ENCODE measurements at places on chromosomes 12 and 14.

GRCh38 chr14:70027785-70028428 lies 148.7 kb downstream of the SMOC1 start:
- peak; percentile 65 for DNase-seq

DNA sequence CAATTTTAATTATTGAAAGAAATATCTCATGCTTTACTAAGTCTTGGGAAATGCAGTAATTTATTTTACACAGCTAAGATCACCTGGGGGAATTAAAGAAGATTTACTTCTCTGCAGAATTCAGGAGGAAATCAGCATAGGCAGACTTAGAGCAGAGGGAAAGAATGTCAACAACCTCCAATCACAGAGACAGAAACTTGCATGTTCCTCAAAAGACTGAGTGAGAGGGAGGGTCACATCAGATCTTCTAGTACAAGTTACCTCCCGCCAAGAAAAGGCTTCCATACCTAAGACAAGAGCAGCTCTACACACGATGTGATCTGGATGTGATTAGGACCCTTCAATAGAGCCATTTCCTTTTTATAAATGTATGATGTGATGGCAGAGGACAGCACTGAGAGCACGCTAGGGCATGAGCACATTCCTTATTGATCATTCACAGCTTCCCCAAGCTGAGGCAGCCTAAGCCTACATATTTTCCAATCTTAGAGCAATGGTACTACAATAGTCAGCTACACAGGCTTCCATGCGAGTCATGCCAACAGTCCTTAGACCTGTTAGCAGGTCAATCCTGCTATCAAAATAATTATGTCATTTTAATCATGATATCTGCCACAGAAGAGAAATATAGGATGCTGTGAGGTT lies 403.3 kb downstream of the ETNK1 start:
- DNase-seq: no peak

GRCh38 chr12:52207106-52207505 lies 15.3 kb upstream of the KRT80 start:
- DNase-seq: no peak

GRCh38 chr14:68947802-68948201 lies 31.3 kb downstream of the ACTN1 start:
- no peak for DNase-seq

GRCh38 chr12:43308776-43309175 lies 243.2 kb downstream of the ADAMTS20 start:
- DNase-seq: no peak

DNA sequence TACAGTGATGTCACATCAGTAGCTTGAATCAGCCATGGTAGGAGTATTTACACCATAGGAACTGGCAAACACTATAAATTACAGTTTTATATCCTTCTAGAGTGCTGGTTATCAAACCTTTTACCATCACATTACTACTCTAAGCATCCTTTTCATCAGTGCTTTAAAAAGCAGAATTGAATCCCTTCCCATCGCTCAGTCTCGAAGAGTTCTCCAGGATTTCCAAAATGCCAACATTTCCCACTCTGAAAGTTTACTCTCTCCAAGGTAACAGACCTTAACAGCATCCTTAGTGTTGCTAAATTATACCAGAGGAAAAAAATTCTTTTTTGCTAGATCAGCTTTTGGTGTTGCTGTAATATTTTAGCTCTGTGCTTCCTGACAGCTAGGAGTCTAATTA lies 209.4 kb upstream of the USP15 start:
- DNase-seq: no peak

- no peak for DNase-seq
These were observed 48.4 kb upstream of the IFNG-AS1 start for GRCh38 chr12:67940780-67941243.

- peak; percentile 70 for DNase-seq
These were observed 2.1 kb upstream of the UBC start for GRCh38 chr12:124916374-124917134.

DNA sequence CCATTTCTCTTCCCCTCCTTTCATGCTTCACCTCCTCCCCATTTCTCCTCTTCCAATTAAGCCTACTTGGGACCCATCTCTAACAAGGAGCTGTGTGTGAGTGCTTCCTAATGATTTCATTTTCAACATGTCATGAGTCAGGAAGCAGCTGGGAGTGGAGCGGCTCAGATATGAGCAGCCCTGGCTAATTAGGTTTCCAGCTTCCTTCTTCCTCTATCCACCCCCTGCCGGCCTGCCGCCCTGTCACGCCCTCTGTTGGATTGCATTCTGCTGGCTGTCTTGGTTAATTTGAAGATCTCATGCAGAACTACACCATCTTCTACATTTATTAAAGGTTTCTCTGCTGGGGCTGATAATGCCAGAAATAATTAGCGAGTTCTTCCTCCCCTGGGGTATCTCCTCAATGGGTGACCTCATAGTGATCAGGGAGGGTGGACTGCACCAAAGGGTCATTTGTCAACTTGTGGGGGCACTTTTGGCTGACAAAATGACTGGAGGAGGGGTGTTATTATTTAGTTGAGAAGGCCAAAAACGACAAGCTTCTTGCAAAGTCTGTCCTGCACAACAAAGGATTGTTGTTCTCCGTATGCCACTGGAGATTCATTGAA lies 300.9 kb upstream of the SRRM4 start:
- DNase-seq: no peak

GRCh38 chr12:53887881-53888280 lies 50.8 kb upstream of the HOXC13 start:
- no peak for DNase-seq

DNA sequence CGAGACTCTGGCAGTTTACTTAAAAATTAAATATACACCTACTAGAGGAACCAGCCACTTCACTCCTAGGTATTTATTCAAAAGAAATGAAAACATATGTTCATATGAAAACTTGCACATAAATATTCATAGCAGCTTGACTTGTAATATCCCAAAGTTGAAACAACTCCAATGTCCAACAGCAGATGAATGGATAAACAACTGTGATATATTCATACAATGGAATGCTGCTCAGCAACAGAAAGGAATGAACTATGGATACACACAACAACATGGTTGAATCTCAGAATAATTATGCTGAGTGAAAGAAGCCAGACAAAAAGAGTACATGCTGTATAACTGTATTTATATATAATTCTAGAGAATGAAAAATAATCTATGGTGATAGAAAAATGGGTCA lies 53.4 kb upstream of the DACT1 start:
- DNase-seq: no peak

DNA sequence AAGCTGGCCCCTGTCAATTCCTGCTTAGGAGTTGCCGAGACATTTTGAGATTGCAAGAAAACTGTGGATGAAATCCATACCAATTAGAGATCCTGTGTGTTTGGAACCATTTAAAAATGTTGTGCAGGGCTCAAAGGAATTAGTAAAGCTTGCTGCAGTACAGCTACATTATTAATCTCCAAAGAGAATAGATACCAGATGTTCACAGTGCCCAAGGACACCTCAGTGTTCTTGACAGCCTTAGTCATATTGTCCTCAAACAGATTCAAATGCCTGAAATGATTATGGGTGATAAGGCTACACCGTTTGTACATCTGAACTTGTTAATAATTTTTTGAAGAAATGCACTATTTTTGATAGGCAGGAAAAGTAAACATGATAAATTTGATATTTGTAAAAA lies 164.6 kb downstream of the MSRB3 start:
- DNase-seq: no peak

DNA sequence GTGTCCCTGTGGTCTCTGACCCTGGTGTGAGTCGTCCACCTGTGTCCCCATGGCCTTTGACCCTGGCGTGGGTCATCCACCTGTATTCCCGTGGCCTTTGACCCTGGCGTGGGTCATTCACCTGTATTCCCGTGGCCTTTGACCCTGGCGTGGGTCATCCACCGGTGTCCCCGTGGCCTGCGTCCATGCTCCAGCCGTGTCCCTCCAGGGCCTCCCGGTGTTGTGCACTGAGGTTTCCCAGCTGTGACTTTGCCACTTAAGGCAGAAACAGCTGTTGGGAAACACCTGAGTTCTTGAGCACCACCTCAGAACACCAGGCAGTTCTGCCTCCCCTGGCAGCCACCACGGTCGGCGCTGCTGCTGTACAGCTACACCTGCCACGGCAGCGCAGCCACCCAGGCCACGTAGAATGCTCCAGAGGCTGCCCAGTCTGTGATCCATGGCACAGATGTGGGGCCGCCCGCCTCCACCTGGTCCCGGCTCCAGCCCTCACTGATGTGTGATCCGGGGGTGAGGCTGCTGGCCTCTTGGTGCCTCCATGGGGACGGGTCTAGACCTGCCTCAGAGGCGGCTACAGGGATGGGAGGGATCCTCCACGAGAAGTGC lies 69.1 kb upstream of the GALNT9 start:
- no peak for DNase-seq

DNA sequence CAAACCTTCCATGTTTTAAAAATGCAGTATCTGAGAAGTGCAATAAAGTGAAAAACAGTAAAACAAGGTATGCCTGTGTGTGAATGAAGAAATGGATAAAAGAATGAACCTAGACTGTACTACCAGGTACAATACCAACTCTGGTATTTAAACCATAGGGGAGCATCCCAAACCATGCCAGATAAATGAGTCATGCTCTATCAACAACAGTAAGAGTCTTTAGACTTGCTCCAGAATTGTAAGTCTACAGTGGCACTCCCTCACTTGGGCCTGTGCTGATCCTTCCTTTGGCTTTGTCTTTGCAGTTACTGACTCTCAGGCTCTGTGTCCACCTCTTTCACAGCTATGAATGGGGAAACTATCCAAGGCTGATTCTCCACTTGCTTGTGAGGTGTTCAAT lies 38.1 kb downstream of the BBS10 start:
- no peak for DNase-seq

- no peak for DNase-seq
These were observed 35.7 kb upstream of the GTF2A1 start for GRCh38 chr14:81256289-81256960.

DNA sequence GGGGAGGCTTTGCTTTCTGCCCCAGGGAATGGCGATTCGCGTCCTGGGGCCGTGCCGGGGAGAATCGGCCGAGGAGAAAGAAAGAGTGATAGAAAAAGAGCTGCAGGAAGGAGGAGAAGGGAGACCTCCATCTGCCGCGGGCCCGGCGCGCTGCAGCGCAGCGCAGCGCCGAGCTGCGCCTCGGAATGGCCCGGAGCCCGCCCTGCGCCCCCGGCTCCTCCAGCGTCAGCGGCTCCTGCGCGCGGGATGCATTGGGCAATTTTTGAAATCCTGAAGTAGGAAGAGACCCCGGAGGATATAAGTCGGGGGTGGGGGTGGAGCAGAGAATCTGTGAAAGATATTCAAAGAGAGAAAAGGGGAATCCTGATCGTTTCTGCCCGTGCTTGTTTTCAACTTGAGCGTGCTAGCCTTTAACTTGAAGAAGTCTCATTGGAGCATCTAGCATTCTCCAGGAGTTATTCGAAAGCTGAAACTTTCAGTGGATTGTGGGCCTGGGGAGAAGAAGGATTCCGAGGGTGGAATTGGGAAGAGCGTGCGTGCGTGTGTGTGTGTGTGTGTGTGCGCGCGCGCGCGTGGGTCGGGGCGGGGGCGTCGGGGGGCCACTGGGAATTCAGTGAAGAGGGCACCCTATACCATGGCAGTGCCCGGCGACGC lies 441 bp downstream of the PDE3A start:
- DNase-seq: no peak

DNA sequence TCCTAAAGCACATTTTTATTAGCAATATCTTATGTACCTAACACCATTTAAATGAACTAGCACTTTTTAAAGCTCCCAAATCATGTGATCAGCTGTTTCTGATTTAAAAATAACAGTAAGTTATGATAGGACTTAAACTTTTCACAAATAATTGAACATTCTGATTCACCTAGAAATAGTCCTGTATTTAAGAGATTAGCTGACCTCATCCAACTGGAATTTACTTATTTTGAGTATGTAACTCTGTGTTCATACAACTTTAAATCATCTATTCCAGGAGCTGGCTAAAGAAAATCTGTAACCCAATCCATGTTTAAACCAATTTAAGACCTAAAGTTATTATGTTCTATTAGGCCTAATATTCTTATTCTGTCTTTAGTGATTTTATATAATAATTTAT lies 184.3 kb downstream of the CCDC91 start:
- DNase-seq: no peak

DNA sequence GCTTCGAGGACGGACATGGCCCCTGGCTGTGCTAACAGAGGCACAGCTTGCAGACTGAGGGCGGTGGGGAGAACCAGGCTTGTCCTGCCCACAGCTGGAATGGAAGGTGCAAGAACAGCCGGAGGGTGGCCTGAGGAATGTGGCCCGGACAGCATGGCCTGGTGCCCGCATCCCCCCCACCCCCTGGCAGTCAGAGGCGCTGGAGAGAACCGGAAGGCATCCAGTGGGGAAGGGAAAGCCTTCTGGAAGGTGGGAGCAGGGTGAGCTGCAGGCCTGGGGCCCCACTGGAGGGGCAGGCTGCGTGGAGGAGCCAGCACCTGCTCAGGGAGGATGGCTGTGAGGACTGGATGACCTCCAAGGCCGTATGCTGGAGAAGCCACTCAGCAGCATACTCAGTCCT lies 8.1 kb upstream of the CYP46A1 start:
- no peak for DNase-seq

DNA sequence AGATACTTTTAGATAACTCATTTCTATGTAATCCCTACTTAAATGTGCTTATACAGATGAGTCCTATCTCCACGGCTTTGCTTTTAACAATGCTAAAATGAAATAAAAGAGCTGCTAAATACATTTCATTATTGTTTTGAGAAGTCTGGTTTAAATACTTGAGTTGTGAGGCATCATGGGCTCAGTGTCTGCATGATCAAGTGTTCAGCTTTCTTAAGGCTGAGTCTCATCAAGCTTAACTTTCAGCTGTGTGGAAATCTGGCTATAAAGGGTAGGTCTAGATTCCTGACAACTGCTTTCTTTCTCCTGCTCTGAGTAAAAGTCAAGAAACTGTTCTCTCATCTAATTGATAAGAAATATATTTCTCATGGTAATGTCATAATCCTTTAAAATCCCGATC lies 235.4 kb downstream of the FSCB start:
- DNase-seq: no peak

GRCh38 chr12:52523824-52524223 lies 3.6 kb upstream of the KRT5 start:
- DNase-seq: no peak

DNA sequence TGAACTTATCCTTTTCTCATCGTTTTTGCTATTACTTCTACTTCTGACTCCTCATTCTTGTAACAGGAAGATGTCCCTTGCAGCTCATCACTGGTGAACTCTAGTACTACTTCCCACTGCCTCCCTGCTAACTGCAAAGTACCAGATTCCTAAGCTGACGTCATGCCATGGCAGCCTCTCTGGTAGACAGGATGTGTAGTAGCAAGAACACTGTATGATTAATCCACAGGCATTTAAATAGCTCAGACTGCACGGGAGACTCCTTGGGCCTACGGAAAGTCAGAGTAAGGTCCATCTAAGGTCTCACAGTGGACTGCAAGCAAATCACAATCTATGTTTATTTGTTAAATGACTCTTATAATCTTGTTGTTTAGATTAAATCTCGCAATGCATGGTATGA lies 43.5 kb downstream of the DNAI7 start:
- no peak for DNase-seq

DNA sequence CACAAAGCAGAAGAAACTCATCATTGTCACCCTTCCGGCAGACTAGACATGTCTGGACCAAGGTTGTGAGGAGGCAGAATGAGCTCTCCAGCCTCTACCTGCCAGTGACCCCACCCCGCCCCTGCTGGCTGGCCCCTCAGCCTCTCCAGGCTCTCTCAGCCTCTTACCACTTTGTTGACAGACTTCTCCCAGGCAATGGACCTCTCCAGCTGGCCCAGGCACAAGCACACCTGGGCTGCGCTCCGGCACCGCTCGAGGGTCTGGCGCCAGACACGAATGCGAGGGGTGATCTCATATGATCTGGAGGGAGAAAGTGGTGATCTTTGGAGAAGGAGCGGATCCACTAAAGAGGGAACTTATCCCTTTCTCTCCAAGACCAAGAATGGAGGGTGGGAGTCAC lies 30.3 kb downstream of the BAZ2A start:
- no peak for DNase-seq

- DNase-seq: no peak
These were observed 43.1 kb upstream of the CCDC196 start for GRCh38 chr14:66442953-66443571.

Measured in stimulated activated CD4-positive, alpha-beta T cell treated with anti-CD3 and anti-CD28 coated beads, Interleukin-4, amount 100 ng/mL, for 24 hours (primary cell).